Stimulated activated CD4-positive, alpha-beta T cell treated with anti-CD3 and anti-CD28 coated beads, Interleukin-4, amount 100 ng/mL, for 4 hours (primary cell): ENCODE measurements at places on chromosomes 4 and X.

GRCh38 chr4:84750960-84751283, 168.0 kb downstream of the CDS1 start:
- DNase-seq, result no peak

DNA sequence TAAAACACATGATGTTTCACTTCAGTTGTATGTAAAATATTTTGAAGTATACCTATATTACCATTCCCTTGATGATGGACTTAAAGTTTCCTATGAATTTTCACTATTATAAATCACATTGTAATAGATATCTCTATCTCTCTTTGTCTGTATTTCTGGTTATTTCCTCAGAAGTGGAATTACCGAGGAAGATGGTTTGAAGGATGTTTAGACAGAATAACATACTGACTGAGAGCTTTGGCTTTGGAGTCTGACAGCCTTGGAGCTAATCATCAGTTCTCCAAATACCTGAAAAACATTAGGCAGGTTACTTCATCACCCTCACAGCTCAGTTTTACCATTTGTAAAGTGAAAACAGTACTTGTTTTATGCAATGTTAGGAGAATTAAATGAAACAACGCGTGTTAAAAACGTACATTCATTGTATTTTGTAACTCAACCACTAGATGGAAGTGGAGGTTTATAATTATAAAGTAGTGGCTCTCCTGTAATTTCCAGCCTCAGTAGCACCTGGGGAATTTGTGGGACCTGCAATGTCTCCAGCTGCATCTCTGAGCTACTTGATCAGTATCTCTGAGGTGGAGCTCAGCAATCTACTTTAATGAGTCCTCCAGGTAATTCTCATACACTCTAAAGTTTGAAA, 14.3 kb downstream of the JCHAIN start:
- DNase-seq, result no peak

DNA sequence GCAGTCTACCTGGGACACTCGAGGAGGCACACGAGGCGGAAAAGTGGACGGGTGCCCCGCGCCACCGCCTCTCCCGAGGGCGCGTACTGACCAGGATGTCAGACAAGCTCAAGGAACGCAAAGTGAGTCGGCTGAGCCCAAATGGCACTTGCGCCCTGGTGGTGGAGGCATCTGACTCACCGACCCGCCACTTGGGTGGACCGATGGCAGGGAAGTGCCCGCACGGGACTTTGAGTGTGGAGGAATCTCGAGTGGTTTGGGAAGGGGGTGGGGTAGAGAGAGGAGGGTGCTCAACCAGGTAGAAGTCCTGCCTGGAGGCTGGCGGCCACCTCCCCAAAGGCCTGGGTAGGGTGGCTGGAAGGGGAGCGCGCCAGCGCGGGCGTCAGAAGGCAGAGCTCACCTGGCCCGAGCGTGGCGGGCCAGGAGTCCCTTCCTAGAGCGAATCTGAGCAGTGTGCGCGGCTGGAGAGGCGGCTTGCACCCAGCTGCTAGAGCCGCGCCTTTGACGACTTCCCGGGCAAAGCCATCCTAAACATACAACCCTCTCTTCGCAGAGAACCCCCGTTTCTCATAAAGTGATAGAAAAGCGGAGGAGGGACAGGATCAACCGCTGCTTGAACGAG, 655 bp downstream of the HELT start:
- DNase-seq, result no peak

DNA sequence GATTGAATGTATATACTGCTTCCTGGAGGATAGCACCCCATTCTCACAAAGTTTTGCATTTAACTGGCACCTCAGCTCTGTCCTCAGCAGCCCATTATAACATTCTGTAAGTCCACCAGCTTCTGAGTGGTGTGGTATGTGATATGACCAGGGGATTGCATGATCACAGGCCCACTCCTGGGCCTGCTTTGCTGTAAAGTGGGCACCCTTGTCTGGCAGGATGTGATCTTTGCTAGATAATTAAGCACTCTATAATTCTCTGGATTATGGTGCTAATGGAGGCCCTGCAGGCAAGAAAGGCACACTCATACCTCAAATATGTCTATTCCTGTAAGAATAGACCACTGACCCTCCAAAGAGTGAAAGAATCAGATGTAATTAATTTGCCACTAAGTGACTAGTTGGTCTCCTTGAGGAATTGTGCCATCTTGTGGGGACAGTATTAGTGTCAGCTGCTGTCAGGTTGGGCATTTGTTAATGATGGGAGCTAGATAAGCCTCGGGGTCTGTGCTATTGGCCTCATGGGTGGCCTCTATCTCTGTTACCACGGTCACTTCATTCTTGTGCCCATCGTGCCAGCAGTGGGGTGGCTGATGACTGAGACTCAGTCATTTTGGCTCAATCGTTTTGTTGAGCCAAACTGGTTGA, 2.2 kb upstream of the CFI start:
- no peak for DNase-seq

DNA sequence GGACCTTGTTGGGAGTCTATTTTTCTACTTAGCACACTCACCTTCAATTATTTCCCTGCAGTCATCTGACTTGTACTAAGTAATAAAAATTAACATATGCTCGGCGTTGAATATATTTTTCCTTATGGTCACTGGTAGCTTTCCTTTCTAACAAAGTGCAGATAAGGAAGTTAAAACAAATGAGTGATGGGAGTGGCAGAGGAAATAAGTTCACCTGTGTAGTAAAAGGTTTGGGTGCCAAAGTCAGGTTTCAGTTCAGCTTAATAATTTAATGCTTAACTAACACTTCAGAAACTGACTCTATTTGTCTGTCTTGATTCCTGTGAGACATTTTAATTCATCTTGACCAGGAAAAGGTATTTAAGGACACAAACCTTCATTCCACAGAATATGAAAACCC, 184.4 kb downstream of the PCDH7 start:
- DNase-seq, result no peak

DNA sequence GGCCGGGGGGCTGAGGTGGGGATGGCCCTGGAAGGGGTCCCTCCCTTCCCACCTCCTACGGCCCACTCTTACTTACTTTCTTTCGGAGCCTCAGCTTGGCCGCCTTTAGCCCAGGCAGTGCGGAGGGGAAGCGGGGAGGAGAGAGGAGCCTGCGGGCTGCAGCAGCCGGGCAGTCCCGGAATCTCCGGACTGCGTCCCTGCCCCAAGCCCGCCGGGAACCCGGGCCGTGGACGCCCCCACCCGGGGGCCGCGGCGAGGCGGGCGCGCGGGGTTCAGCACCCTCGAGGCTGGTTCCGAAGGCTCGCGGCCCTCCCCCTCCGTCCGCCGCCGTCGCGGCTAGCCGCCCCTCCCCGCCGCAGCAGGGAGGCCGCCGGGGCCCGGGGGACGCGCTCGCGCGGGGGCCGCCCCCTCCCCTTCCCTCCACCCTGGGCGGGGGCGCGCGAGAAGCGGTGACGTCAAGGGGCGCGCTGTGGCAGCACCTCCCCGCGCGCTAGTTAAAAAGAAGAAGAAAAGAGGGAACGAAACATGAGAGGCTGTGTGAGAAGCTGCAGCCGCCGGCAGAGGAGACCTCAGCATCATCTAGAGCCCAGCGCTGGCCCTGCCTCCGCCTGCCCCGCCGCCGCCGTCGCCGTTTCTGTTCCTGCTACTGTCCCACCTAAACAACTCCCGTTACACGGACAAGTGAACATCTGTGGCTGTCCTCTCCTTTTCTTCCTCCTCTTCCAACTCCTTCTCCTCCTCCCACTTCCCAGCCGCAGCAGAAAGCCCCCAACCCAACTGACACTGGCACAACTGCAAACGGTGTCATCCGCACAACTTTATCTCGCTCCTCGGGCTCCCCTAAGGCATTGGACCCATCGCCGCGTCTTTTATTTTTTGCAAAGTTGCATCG, at the start of gene HHIP:
HHIP (plus strand) TSS at position 526 of the 892 bp plus-strand sequence. CDS start 520 bp downstream, outside the sequence.
- no peak for DNase-seq

GRCh38 chrX:31036895-31037294, 34.9 kb downstream of the FTHL17 start:
- no peak for DNase-seq

DNA sequence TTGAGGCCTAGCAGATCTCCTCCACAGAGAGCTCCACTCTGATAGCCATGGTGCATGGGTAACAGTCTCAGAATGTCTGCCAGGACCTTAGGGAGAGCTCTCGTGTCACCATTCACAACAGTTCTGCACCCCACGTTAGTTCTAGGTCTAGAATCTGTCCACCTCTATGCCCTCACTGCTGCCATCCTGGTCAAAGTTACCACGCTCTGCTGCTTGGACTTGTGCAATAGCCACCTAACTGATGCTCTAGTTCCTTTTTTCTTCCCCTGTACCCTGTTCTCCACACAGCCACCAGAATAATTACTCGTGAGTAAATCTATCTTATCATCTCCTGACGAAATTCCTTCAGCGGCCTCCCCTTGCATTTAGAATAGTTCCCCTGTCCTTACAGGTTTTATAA, 268.8 kb upstream of the GATB start:
- no peak for DNase-seq

GRCh38 chrX:13287816-13288215, 32.0 kb downstream of the ATXN3L start:
- no peak for DNase-seq

GRCh38 chrX:110359273-110359672, 625 bp downstream of the RTL9 start:
- no peak for DNase-seq

- no peak for DNase-seq
Observed at GRCh38 chrX:69318651-69319340, 153.5 kb upstream of the PJA1 start.

GRCh38 chrX:9948406-9948805, 18.8 kb upstream of the CLDN34 start:
- DNase-seq, result no peak

DNA sequence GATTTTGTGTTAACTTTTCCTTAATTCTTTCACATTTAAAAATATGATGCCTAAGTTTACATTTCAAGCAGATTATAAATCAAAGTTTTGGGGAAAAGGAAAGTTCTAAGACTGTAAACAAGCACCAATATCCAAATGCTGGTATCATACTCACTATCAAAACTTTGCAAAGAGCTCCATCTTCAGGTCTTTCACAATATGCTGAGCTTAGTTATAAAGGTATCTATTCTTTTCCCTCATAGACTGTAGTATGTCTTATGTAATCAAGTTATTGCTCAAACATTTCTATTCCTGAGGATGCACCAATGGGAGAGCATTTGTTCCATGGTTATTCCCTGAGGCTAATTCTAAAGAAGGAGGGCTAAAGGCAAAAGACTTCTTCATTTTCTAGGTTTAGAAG, 207.9 kb upstream of the FAM241A start:
- DNase-seq, result no peak

DNA sequence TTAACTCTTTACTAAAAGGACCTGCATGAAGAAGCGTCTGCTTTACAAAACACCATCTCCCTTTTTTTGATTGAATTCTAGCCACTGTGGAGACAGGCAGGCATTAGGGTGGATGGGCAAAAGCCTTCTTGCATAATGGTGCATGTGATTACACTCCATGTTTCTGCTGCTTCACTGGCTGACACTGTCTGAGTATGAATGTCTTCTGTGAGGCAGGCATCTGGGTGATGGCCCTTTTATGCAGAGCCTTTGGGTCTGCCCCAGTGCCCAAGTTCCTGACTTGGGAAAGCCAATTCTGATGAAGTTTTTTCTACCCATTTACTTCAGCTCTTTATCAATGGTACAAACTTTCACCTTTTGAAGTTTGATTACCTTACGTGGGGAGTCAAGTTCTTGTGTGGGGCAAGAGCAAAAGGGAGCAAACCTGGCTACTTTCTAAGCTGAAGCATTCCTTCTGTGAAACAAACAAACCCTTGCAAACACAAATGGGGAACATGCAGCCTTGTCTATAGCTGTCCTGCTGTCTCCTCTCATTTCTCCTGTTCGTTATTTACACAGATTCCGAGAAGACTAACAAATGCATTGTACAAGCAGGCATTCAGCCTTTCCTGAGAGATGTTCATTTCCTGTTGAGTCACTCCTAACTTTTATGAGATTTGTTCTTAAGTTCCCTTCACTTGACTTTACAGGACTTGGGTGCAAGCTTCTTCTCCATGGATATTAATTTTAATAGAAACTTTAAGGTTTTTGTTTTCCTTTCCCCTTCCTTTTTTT, 301.9 kb downstream of the TLL1 start:
- no peak for DNase-seq

- DNase-seq, result no peak
Observed at GRCh38 chrX:44299177-44299576, 44.3 kb downstream of the EFHC2 start.

GRCh38 chr4:101419336-101420135, 72.2 kb upstream of the PPP3CA start:
- no peak for DNase-seq

GRCh38 chr4:35883108-35883507, 361.2 kb downstream of the ARAP2 start:
- no peak for DNase-seq

DNA sequence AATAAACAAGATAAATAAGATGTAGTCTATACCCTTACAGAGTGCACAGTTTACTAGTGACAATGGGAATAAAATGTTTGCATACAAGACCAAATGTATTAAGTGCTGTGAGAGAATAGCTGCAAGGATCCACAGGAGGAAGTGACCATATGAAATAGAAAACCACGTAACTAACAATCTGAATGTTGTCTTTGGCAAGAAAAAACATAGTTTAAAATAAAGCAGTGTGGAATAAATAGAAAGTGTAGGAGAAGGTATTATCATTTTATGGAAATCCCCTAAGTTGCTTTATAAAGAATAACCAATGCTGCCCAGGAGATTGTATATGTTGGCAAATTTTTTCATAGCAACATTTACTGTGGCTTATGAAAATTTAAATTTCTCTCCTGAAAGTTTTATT, 116.1 kb downstream of the PCDH7 start:
- no peak for DNase-seq

- DNase-seq, result no peak
Observed at GRCh38 chr4:135357091-135357490, 1155.5 kb upstream of the PABPC4L start.

DNA sequence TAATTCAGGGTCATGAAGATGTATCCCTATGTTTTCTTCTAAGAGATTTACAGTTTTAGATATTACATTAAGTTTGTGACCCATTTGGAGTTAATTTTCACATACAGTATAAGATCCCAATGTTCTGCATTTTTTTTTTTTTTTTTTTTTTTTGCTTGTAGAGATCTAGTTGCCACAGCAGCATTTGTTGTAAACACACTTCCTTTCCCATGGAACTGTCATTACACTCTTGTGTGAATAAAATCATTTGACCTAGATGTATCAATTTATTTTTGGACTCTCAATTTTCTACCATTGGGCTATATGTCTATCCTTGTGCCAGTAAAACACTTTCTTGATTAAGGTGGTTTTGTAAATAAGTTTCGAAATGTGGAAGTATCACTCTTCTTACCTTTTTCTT, 1107.2 kb downstream of the TECRL start:
- DNase-seq, result no peak

- no peak for DNase-seq
Observed at GRCh38 chrX:13620207-13620606, 32.7 kb upstream of the TCEANC start.
